ENCODE measurements at places on chromosomes 6 and 20.

DNA sequence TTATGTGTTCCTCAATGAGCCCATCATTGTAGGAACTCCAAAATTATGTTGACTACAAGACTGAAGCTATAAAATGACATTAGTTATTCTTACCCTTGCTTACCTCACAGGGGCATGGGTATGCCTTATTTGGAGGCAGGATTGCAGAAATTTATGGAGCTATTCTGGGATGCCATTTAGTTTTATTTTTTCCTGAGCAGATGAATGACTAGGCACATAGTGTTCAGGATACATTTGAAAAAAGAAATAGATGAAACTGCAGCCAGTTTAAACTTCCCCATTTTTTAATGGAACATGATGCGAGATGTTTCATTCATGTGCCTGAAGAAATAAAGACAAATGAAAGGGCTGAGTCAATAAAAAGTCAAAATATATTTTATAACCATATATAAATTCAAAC, 399.2 kb upstream of the JAG1 start:
- no peak for DNase-seq

GRCh38 chr6:31971279-31971992, 502 bp downstream of the DXO start:
- no peak for DNase-seq

DNA sequence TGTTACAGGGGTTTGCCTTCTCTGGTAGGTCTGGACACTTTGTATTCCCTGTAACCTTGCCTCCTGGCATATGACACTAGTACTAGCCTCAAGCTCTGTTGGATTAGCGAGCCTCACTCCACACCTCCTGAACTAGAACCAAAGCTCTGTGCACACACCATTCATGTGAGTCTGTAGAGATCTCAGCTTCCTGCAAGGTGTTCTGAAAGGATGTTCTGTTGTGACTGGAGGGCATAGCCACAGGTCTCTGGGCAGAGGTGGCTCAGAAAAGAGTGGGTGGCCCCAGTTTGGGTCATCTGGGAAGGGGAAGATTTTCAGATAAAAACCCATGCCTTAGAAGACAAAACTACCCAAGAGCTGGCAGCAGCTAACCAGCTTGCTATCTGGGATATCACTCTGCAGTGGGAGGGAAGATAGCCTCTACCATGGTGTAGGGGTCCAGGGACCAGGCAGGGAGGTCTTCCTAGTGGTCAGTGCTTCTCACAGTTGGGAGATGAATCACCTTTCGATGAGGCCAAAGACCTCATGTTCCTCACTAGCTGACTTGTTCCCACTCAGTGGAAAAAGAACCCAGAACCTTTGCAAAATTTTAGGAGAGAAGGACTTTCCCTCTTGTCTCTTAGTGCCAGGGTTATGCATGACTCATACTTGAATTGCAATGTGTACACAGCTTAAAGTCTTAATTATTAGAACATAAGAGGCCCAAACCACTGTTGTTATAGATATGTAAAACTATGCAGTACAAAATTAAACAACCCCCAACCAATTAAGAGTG, 41.4 kb downstream of the HLA-F start:
- DNase-seq: no peak

DNA sequence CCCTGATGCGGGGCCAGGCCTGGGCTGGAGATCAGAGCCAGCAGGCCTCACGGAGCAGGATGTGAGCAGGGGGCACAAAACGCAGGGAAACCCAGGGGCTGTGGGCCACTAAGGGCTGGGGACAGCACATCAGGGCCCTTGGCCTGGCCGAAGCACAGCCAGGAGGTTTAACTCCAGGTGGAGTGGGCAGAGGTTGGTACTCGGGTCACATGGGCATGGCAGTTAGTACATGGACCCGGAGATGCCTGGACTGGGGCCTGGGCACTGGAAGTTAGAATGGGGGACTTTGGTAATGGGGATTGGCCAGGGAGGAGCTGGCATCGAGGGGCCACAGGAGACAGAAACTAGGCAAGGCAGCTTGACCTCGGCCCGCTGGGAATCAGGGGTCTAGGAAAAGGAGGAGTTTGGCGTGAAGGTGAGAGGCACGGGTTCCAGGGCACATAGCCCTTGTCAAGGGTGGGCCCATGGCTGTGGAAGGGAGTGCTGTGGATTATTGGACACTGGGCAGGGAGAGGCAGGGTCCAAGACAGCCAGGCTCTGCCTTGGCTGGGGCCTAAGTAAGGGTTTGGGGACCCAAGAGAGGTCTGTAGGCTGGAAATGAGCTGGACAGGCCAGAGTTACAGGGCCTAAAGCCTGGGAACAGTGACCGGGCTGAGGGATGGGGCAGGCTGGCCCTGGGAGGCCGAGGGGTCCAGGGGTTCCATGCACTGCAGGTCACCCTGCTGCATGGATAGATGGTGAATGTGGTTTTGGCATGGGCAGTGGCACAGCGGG, 41.6 kb upstream of the CD93 start:
- no peak for DNase-seq

GRCh38 chr20:18046535-18046934, 11.2 kb downstream of the OVOL2 start:
- DNase-seq: no peak

DNA sequence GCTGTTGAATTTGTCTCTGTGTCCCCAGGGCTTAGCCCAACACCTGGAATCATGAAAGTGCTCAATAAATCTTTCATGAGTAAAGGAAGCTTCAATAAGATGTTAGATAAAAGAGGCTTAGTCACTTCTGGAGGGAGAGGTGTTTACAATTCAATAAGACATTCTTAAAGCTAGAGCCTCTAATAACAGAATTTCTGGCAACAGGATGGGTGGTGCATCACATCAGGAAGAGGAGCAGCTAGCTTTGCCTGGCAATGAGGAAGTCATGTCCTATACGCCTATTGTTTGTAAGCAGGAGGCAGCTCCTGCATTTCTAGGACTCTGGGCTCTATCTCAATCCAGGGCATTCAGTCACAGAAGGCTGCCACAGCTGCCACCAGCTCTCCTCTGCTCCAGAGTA, 638.5 kb downstream of the EPM2A start:
- DNase-seq: no peak

DNA sequence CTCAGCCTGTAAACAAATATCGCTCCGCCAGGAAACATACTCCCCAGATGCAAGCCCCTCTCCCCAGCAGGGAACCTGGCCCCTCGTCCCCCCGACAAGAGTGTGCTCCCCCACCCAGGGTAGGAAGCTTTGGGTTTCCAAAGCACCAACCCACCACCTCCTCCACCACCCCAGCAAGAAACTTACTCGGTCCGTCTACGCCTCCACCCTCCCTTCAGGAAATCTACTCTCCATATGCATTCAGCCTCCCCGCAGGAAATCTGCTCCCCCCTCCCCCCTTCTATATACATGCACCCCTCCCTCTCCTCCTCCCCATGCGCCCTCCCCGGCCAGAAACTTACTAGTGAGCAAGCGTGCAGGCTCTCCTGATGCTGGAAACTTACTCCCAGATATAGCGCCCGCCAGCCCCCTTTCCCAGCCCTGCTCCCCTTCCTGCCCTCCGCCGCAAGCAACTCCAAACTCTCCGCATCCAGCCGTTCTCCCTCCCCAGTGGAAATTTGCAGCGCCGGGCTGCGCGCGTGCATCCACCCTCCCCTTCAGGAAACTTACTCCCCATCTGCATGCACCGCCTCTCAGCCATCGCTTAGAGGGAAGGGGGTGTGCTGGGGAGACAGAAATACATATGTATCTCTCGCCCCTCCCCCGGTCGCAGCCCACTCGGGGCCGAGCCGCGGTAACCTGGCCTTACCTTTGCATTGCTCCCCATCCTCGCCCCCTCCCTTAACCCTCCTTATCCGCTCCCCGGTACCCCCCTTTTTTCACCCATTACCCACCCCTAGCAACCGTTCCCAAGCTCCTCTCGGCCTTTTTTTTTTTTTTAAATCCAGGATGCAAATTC, at the start of gene TRERF1:
Gene TRERF1 (minus strand): TSS at position 594 of the 838 bp plus-strand sequence. CDS start 182,336 bp downstream, outside the sequence.
- DNase-seq: no peak

GRCh38 chr6:52230685-52231084, 13.6 kb downstream of the IL17F start:
- no peak for DNase-seq

GRCh38 chr6:35059596-35060345, 81.4 kb downstream of the TCP11 start:
- DNase-seq: no peak

DNA sequence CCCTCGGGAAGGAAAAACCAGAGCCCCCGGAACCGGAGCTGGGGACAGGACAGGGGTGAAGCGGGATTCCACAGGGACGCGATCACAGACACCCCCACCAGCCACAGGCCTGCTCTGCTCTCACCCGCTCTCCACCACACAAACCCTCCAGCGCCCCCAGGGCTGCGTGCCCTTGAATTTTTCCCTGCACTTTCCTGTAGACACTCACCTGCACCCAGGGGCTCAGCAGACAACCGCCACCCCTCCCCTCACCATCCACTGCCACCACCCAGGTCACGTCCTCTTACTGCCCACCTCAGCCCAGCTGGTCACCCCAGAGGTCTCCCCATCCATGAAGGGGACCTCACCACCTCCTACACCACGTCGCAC, 631 bp downstream of the ULBP2 start:
- no peak for DNase-seq

DNA sequence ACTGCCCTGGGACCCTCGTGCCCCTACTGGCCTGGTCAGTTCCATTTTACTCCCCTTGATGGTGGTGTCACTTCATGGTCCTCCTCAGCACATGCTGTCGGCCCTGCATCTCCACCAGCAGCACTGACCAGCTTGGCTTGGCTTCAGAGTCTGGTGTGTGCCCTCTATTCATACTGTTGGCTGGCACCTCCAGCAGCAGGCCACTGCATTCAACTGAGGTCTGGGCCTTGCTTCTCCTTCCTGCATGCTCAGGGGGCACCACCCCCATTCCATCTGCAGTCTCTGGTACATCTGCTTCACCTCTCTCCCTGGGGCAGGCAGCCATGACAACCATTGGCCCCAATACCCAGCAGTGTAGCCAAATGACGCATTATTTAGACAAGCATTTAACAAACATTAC, 155.9 kb downstream of the SLC24A3 start:
- DNase-seq: no peak

DNA sequence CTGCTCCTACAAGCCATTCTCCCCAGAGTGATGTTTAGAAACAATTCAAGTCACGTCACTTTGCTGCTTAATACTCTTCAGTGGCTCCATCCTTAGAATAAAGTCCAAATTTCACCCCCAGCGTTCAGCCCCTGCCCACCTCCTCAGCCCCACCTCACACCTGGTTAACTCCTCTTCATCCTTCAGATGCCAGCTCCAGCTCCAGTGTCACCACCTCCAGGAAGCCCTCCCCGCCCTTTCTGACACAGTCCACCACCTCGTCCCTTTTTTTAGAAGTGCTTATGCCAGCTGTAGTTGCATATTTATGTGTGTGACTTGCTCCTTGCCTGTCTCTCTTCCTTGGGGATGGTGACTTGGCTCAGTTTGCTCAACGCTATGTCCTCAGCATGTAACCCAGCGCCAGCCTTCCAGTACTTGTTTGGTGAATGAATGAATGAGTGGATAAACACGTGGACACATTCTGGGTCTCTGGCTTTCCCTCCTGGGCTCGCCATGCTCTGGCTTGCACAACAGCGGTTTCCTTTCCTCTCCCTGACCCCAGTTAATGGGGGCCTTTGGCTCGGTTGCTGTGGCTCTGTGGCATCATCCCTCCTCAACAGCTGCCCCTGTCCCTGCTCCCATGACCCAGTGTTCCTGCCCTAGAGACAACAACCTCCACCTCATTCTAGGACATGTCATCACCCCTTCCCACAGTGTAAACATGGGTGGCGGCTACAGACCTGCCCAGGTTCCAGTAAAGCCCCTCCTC, 3.7 kb upstream of the IP6K3 start:
- DNase-seq: no peak

GRCh38 chr6:36201612-36202011, 5.1 kb downstream of the BRPF3 start:
- no peak for DNase-seq

DNA sequence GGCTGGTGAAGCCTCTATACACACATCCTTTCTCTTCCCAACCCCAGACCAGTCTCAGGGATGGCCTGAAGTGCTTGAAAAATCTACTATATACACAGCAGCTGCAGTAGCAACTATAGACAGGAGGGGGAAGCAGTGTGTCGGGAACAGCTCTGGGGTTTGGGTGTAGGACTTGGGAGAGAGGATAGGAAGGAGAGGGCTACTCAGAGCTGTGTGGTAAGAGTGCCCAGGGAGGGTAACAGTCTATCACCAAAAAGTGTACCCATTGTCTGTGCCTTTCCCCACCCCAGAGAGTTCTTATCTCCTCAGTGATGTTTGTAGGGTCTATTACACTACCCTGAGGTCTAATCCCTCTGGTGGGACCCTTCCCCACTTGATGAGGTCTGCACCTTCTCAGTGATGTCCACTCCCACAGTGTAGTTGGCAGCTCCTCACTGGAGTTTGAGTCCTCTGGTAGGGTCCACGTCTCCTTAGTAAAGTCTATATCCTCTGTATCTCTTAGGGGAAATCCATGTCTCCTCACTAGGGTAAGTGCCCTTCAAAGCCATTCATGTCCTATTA, 1.5 kb upstream of the GGT7 start:
- no peak for DNase-seq

DNA sequence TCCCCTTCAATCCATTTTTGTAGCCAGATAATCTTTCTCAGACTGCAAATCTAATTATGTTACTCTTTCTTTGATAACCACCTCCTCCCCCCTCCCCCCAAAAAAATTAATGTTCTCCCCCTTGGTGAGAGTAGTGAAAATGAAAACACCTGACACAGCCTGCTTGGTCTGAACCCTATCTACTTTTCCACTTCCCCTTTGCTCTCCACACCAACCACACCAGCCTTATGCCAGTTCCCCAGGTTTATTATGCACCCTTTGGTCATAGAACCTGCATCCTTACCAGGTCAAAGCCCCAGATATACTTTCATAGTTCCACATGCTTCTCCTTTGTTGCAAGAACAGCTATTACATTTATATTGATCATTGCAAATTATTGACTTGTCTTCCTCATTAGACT, 19.4 kb downstream of the PFDN4 start:
- no peak for DNase-seq

GRCh38 chr6:143677577-143677890, 231 bp upstream of the PHACTR2 start:
- DNase-seq: no peak

DNA sequence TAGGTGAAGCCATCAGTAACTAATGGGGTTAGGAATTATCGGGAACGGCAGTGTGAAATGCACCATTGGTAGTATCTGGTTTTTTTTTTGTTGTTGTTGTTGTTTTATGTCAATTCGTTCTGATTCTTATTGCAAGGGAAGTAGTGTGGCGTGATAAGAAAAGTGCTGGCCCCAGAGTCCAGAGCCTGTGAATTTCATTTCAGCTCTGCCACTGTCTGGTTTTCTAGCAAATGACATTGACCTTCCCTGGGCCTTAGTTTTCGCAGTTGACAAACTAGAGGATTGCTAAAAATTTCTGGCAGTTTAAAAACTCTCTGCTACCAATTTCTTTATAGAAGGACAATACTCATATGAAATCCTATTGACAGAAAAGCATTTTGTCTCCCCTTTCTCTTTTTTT, 161.6 kb downstream of the AIG1 start:
- no peak for DNase-seq

- no peak for DNase-seq
Observed at GRCh38 chr6:43125119-43125518, 46.0 kb upstream of the SRF start.

DNA sequence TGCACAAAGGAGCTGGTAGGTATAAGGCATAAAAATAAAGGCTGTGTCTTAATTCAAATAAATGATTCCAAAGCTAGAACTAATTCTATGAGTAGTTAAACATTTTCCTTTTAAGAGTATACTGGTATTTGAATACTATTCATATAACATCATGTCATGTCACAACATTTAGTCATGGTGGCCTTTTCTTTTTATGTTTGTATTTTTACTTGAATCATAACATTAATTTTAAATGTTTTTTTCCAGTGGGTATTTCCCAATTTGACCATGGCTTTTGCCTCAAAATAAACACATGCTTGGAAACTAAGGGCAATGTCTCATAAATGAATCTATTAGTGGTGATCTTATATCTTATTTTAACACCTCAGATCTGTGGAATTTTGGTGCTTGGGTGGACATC, 177.1 kb downstream of the CD109 start:
- no peak for DNase-seq
